ENCODE measurements at places on chromosomes 4 and X. TPM values are rescaled to one million over a fixed set of nuclear protein-coding genes. Genes with fewer than 3 reads are reported as not detected.

DNA sequence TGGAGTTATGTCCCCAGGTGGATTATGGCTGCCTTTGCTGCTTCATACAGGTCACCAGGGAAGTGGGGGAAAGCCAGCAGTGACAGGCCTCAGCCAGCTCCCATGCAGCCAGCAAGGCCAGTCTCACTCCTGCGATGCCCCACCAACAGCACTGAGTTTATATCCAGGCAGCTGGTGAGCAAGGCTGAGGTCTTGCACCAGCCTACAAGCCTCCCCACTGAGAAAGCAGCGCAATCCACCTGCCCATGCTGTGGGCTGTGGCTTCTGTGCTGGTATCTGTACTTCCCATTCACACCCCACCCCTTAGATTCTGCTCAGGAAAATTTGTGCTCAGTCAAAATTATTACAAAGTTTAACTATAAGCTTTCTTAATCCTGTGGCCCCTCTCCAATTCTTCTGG lies 153.5 kb downstream of the HHIP start:
- DNase-seq: no peak

PLAC1 gene
- total RNA-seq: not detected

- no peak for DNase-seq
These were observed 21.0 kb upstream of the ANXA5 start for GRCh38 chr4:121717680-121718237.

- DNase-seq: no peak
These were observed 68.0 kb downstream of the ATP8A1 start for GRCh38 chr4:42588909-42589308.

- DNase-seq: no peak
These were observed 79.8 kb downstream of the NSUN7 start for GRCh38 chr4:40829586-40829985.

- DNase-seq: peak; percentile 1
These were observed 223.7 kb downstream of the COL25A1 start for GRCh38 chr4:109078724-109079123.

- DNase-seq: no peak
These were observed 17.1 kb downstream of the L1CAM start for GRCh38 chrX:153868576-153869472.

GRCh38 chr4:53676402-53676871 lies 85.2 kb upstream of the LNX1 start:
- DNase-seq: no peak

DNA sequence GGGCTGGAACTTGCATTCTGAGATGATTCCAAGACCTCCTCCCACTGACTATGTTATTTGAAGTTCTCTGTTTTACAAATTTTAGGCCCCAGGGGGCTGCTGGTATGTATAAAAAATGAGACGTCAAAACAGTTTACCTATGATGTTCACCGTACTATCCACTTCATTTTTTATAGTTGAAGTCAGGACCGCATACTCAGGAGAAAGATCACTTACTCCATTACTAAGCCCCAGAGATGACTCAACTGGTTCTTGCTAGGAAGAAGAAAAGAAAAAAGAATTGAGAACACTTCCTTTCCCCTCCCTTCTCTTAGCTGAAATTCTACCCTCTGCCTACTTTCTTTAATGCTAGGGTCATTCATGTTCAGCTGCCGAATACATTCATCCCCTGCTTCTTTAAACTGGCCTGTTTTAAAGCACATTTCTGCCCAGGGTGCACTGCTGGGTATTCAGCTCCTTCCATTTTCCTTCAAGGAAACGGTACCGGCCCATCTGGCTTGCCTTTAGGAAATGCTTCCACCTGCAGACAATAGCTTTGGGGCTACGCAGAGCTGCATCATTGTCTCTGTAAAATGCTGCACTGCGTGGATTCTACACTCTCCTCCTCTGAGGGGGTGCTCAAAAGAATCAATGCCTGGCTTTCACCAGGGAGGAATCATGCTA lies 66.2 kb downstream of the IRF2 start:
- no peak for DNase-seq

- no peak for DNase-seq
These were observed 255.8 kb downstream of the SOX3 start for GRCh38 chrX:140249088-140249487.

DNA sequence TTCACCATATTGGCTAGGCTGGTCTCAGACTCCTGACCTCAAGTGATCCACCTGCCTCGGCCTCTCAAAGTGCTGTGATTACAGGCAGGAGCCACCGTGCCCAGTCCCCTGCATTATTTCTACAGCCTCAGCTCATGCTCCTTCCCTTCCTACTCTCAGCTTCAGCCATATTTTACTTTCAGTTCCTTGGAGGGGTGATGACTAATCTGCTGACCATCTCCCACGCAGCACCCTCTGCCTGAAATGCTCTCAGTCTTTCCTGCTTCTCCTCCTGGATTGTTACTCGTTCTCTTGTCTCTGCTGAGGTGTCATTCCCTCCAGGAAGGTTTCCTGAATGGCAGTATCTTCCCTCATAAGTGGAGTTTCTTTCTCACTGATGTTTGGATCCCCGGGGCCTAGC lies 63.3 kb downstream of the MOSPD2 start:
- DNase-seq: no peak

UGT2B17 gene
- not detected for total RNA-seq

SLC7A11 gene
- total RNA-seq: 39.8 TPM

CITED1 gene
- 5.5 TPM for total RNA-seq

VSIG1 gene
- total RNA-seq: 6.2 TPM

DNA sequence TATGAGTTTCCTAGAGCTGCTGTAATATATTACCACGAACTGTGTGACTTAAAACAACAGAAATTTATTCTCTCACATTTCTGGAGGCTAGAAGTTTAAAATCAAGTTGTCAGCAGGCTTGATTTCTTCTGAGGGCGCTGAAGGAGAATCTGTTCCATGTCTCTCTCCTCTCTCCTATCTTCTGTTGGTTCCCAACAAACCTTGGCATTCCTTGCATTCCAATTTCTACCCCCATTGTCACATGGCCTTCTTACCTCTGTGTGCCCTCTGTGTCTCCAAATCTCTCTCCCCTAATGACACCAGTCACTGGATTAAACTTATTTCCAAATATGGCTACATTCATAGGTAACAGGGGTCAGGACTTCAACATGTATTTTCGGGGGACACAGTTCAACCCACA lies 672.7 kb downstream of the RPA4 start:
- DNase-seq: no peak

DNA sequence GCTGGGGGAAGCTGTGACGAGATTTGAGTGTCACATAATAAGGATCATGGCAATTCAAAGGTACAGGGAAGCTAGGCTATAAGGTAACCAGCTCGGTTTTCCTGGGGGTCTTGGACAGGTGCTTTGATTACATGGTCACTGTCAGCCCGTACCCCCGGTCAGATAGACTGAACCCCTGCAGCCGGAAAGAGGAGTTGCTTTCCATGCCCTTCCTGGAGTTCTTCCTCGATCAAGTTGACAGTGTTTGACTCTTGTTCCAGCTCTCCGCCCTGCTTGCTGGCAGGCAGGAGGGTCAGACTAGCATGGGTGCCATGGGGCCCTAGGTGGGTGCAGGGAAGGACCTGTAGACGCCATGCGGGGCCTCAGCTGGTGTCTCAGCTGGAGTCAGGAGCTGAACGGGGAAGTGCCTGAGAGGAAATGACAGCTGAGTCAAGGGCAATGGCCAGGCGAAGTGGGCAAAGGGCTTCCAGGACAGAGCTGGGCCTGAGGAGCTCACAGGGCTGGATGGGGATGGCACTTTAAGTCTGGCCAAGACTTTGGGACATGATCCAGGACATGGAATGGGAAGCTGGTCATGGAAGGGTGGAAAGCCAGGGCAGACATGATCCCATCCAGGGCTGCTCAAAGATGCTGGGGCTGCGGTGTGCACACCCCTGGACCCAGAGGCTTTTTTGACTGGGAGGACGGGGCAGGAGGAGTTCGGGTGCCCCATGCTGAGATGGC lies 1.6 kb downstream of the TMEM187 start:
- no peak for DNase-seq

TMSB15A gene
- 0.78 TPM for total RNA-seq

GRCh38 chr4:107888237-107888636 lies 43.1 kb upstream of the CYP2U1 start:
- DNase-seq: no peak

DNA sequence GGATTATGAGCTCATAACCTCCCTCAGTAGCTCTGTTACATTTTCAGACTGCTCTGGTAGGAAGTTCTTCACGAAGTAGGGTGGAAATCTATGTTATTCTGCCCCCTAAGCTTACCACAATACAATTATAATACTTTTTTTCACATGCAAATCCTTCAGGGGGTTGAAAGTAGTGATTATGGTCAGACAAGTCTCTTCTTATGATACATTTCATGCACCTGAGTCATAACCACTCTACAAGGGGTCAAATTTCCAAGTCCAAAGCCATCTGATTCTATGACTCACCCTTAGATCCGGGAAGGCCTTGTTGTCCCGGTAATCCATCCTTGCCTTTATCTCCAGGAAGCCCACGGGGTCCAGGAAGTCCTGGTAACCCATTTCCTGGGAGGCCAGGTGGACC lies 95.2 kb downstream of the ATG4A start:
- no peak for DNase-seq

GRCh38 chr4:78938868-78939666 lies at the start of gene PAQR3:
TSS of gene PAQR3 (minus strand) at chr4:78939438. CDS start at chr4:78939224, 214 bp downstream.
- peak; percentile 82 for DNase-seq

SLC49A3 gene
- 20.7 TPM for total RNA-seq

DNA sequence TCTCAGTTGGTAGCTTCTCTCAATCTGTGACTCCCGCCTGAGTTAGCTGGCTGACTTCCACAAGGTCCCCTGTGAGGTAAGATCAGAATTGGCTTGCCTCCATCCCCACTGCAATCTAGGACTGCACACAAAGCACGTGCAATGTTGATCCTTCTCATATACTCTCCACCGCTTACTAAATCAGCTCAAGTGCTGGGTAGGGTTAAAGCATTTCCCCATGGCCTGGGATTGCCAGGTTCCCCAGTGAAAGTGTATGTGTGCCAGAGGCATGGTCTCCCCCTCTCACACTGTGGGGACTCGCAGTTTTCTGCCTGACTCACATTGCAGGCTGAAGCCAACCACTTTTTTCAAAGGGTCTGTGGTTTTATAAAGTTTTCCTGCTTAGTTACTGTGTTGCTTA lies 886.9 kb downstream of the FAM133A start:
- no peak for DNase-seq

NUDT9 gene
- 31.4 TPM for total RNA-seq

DNA sequence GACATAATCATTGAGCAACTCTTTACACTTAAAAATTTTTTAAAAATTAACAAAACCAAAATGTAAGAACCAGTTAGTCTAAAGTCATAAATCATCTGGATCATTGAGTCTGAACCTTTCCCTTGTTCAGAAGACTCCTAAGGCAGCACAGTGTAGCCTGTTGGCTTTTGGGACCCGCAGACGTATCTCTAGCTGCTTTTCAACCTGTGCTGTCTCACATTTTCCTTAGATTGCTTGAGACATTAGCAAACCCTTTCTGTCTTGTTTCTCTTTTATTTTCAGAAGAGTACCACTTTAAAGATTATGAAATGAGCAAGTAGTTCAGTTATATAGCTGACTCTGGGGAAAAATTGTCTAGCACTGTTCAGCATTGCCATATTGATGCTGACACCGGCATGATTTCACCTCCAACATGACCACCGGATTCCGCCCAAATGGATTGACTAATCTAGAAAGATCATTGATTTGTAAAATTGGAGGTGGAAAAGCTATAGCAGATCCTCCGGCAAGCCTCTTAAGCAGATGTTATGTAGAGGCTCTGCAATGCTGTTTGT lies 8.9 kb downstream of the TCEANC start:
- no peak for DNase-seq

GRCh38 chrX:19017271-19017670 lies 33.4 kb upstream of the PHKA2 start:
- no peak for DNase-seq

PCDH18 gene
- 14.0 TPM for total RNA-seq

DNA sequence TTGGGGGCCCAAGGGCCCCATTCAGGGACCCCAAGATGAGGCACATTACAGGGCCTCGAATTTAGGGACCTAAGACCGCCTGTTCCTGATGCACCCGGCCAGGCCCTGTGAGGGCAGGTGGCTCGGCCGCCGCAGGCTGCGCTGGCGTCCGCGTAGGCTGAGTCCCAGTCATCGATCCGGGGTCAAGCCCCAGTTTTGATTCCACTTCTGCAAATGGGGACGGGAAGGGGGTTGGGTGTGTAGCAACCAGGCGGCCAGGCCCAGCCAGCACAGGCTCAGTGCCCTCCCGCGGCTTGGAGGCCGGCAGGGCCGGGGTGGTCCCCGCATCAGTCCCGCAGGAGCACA lies 327 bp downstream of the PNPLA4 start:
- no peak for DNase-seq

- no peak for DNase-seq
These were observed 55.9 kb downstream of the SPATA4 start for GRCh38 chr4:176139518-176139917.

USP38 gene
- total RNA-seq: 39.8 TPM

MXRA5 gene
- total RNA-seq: 31.0 TPM

FABP2 gene
- total RNA-seq: not detected

GRCh38 chr4:26356081-26356501 lies 35.3 kb downstream of the RBPJ start:
- peak; percentile 33 for DNase-seq

GRCh38 chrX:75181721-75182120 lies 25.6 kb upstream of the ABCB7 start:
- DNase-seq: no peak

CLDN34 gene
- 0.67 TPM for total RNA-seq

DNA sequence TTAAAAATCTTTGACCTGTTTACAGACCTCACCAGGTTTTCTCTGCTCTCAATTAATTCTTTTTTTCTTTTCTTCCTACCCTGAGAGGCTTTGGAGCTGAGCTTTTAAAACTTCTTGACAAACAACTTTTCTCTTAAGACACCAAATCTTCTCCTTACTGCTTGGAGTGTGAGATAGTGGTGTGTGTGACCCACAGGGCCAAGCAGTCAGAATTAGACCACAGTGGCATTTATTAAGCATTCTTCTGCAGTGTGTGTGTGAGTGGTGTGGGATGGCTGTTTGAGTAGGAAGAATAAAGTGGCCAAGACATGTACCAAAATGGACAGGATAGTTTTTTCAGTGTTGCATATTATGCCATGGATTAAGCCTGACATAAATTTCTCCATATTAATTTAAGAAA lies 665.1 kb downstream of the RAPGEF2 start:
- DNase-seq: no peak

SHROOM2 gene
- 6.9 TPM for total RNA-seq

- peak; percentile 33 for DNase-seq
These were observed 49.6 kb downstream of the GRIA2 start for GRCh38 chr4:157270108-157270507.

Measured in thyroid gland (tissue), 4 donors.